ENCODE measurements at places on chromosomes 13 and 19.

DNA sequence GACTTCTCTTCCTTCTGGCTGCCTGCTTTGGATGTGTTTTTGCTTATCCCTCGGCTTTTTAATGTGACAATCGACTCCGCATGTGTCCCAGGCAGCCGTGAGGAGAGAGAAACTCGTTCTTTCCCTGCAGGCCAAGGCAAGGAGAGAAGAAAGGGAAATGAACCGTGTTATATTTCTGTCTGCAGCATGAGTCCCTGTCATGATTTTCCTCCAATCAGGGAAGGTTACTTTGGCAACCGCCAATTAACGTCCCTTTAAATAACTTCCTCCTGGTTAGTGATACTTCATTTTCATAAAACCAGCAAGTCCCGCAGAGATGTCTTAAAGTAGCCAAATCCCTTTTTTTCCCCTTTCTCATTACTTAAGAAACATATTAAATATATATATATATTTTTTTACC, 42.6 kb downstream of the RFC3 start:
- no peak for DNase-seq

DNA sequence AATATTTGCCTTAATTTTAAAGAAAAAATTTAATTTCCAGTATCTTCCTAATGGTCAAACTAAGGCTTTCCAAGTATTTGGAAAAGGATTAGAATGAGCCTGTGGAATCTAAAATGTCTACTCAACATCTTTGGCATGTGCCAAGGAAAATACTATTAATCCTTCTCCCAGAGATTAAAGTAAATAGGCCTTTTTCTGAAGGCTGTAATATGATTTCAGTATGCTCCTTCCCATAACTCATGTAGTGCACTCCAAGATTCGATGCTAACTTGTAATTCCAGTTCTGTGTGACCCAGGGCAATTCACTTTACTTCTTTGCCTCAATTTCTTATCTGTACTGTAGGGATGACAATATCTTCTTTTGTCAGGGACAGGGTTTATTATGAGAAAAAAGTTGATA, 196.9 kb downstream of the ZIC5 start:
- no peak for DNase-seq

- DNase-seq = no peak
These were observed 146.5 kb upstream of the SOX21 start for GRCh38 chr13:94858856-94859255.

GRCh38 chr19:13262450-13262849, 112.2 kb downstream of the IER2 start:
- DNase-seq = no peak

- no peak for DNase-seq
These were observed 62.6 kb upstream of the USP29 start for GRCh38 chr19:57057036-57057686.

- no peak for DNase-seq
These were observed 5.6 kb upstream of the EEF1AKMT1 start for GRCh38 chr13:20779405-20779804.

- DNase-seq = no peak
These were observed 171.4 kb downstream of the SUCLA2 start for GRCh38 chr13:47829690-47830089.

GRCh38 chr13:32430018-32430747, 2.3 kb upstream of the N4BP2L1 start:
- no peak for DNase-seq

GRCh38 chr13:112104881-112105234, 37.9 kb downstream of the SOX1 start:
- no peak for DNase-seq

GRCh38 chr13:24627946-24628345, 52.3 kb upstream of the ATP12A start:
- no peak for DNase-seq
